ENCODE measurements at places on chromosomes 1 and 21. TPM values are rescaled to one million over a fixed set of nuclear protein-coding genes. Genes with fewer than 3 reads are reported as not detected.

GRCh38 chr1:167672831-167673230 is 42.8 kb downstream of the RCSD1 start:
- DNase-seq: no peak

GRCh38 chr1:58457023-58457635 is 89.4 kb downstream of the OMA1 start:
- no peak for DNase-seq

- no peak for DNase-seq
Measured at GRCh38 chr1:39827201-39827600, 38.5 kb upstream of the BMP8B start.

- no peak for DNase-seq
Measured at GRCh38 chr1:177794376-177794991, 175.4 kb downstream of the SEC16B start.

DNA sequence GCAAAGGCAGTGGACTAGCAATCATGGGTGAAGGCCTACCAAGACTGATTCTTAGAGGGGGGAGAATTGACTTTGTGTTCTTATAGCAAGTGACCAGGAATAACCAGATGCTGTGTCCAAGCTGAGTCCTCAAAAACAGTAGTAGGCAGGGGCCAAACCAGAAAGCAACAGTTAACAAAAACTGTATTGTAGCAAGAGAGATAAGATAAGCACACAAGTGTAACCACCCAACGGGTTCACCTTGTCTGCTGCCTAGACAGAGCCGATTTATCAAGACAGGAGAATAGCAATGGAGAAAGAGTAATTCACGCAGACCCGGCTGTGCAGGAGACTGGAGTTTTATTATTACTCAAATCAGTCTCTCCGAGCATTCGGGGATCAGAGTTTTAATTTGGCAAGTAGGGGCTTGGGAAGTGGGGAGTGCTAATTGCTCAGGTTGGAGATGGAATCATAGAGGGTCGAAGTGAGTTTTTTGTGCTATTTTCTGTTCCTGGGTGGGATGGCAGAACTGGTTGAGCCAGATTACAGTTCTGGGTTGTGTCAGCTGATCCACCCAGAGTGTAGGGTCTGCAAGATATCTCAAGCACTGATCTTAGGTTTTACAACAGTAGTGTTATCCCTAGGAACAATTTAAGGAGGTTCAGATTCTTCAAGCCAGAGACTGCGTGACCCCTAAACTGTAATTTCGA is 8.3 kb upstream of the CSRP1 start:
- DNase-seq: no peak

- no peak for DNase-seq
Measured at GRCh38 chr21:32442566-32443318, 30.2 kb downstream of the EVA1C start.

GRCh38 chr21:18771845-18772380 is 368.3 kb upstream of the TMPRSS15 start:
- no peak for DNase-seq

DNA sequence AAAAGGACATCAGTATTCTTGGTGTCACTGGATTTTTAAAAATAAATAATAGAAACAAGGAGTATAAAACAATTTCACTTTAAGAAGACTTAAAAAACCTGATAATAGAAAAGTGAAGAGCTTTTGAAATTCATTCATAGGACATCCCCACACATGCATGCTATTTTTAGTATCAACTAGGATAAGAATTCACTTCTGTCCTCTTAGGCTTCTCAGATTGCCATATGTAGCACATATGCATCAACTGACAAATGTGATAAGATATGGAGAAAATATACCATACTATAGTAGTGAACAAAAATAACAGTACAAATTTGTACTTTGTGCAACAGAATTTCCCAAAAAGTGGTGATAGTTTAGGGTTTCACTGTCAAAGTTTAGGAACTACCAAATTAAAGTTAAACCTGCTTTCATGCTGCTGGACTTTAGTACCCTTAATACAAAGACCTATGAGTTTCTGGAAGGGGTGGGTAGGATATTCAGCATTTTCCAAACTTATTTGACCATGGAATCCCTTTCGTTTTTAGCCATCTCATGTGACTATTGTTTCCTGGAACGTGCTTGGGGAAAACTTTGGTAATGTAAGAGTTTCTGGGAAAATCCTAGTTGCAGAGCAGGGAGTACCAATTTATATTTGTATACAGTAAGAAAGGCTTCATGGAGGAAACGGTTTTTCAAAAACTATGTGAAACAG is 19.8 kb downstream of the RPRD2 start:
- no peak for DNase-seq

DNA sequence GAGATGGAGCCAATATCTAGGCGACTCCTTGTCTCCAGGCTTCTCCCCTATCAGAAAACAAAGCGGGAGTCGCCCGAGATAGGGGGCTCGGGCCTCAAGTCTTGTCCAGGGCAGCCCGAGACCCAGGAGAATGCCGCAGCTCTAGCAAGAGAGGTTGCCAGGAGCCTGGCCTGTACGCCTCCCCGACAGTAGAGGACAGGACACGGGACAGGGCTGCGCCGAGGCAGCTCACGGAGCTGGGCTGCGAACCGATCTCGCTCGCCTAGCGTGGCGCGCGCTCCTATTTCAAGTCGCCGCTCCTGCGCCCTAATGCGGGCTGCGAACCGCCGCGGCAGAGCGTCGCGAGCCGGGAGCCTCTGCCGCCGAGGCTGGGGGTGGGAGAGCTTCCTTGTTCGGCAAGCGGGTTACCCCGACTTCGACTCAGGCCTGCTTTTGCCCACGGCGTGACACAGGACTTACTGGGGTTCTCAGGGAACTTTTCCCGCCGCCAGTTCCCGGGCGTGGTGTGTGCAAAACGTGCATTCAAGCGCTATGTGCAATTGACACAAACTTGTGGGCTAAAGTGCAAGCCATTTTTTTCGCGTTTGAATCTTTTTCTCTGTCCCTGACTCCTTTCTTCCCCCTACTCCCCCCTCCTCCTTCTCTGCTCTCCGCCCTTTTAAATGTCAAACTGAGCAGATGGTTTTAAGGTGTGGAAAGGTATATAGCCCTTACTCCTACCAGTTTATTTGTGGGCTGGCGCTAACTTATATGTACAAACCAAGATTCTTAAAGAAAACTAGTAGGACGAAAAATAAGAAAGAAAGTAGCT is 2.4 kb upstream of the PROX1 start:
- DNase-seq: no peak

DNA sequence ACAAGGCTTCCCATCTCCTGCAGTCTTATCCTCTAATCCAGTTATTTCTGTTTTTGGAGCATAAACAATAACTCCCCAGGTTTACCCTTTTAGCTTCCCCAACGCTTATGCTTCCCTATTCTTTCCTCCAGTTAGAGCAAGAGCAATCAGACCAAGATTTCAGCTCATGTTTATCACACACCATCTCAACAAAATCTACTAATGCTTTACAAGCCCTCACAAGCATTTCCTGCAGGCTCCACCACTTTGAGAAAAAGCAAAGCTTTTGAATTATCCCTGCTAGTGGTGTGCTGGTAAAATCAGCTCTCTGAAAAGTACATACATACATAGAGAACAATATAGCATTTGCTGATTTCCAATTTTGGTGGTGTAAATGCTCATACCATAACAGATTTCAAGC is 92.9 kb downstream of the EDEM3 start:
- DNase-seq: no peak

GRCh38 chr1:72230746-72231145 is 51.6 kb downstream of the NEGR1 start:
- DNase-seq: no peak

DNA sequence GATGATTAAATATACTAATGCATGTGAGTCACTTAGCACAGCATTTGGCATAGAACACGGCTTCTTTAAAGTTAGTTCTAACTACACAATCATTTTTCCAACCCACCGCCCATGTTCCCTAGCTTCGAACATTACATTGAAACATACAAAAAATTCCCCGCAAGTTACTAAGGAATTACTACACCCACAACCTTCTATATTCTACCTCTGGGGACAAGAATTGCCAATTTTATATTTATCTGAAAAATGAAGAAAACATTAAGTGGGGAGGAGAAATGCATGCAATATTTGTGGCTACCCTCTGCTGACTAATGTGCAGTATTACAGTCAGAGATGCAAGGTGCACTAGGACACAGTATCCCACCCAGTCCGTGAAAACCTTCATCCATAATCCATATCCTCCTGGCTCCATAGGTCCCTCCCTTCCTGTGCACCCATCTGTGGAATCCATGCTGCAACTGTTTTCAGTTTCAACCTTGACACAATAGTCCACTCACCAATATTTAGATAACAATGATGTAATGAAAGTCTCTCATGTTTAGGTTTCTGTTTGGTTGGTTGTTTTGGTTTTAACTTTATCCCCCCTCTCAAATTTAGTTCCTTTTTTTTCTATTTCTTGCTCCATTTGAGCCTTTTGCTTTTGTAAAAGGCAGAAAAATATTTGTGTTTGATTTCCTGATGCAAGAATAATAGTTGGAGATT is 31.6 kb downstream of the RGS5 start:
- no peak for DNase-seq

Gene OR10Z1
- not detected for total RNA-seq

Gene RIPK4
- total RNA-seq: 25.4 TPM

Gene DCDC2B
- total RNA-seq: not detected

Gene SAMD13
- total RNA-seq: 0.59 TPM
